Activated T-cell treated with anti-CD3 and anti-CD28 coated beads, Interleukin-2, amount 50 U/mL, for 1 hour (primary cell): ENCODE measurements at places on chromosomes 12 and 14.

DNA sequence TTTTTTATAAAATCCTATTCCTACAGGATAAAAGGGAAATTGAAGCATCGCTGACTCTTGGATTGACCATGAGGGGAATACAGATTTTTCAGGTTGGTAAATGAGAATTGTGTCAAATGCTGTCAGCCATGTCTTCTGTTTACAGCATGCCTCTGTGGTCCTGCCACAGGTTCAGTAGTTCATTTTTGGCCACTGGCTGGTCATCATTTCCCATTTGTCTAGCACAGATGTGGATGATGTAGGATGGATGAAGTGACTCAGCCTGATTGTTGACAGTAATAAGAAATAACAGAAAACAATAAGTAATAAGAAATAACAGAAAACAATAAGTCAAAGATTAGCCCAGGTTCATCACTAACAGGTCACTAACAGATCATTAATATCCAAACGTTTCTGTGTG is 59.8 kb downstream of the FRMD6 start:
- DNase-seq, result no peak

GRCh38 chr12:72330301-72330700 is 58.1 kb downstream of the TRHDE start:
- no peak for DNase-seq

DNA sequence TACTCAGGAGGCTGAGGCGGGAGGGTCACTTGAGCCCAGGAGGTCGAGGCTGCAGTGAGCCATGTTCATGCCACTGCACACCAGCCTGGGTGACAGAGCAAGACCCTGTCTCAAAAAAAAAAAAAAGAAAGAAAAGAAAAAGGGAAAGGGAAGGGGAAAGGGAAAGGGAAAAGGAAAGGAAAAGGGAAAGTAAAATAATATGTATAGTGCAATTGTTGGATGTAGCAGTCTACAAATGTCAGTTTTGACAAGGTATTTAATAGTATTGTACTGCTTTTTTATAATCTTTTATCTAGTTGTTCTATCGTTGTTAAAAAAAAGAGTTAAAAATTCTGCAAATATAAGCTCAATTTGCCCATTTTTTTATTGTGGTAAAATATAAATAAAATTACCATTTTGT is 67.3 kb downstream of the SLC2A13 start:
- no peak for DNase-seq

GRCh38 chr14:58055497-58056010 is 96.5 kb downstream of the ARMH4 start:
- DNase-seq, result no peak

- DNase-seq, result no peak
These were observed 200.8 kb upstream of the KRR1 start for GRCh38 chr12:75712223-75712622.

- DNase-seq, result no peak
These were observed 23.2 kb upstream of the SDR39U1 start for GRCh38 chr14:24465805-24466204.

- DNase-seq, result no peak
These were observed 9.6 kb upstream of the ANO2 start for GRCh38 chr12:5954661-5955060.

DNA sequence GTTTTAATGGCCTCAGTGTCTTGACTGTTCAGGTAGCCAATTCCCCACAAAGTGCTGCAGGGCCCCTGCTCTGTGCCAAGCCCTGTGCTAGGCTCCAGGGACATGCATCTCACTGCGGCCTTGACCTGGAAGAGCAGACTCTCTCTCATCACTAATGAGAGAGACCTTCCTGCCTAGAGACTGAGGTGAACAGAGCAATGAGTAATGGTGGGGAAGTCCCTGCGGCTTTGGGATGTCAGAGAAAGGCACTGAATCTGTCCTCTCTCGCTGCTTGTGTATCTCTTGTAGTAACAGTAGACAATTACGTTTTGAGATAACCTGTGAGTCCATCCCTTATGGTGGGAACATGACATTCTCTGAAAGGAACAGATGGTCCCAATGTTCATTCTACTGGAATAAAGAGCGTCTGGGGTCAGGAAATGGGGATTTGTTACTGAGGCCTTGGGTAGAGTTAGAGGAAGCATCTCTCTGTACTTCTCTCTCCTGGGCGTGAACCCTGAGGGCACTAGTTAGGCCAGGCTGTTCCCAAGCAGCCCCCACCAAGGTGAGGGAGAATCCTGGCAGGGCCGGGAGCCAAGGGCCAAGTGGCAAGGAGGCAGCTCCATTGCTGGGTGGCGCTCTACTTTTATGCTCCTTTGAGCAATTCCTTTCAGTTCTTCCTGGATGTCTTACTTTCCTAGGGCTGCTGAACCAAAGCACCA is 13.5 kb downstream of the NFATC4 start:
- DNase-seq, result no peak

GRCh38 chr12:70838127-70838526 is 82.4 kb downstream of the PTPRR start:
- DNase-seq, result no peak

GRCh38 chr12:21815306-21816062 is 41.0 kb upstream of the KCNJ8 start:
- DNase-seq, result no peak

DNA sequence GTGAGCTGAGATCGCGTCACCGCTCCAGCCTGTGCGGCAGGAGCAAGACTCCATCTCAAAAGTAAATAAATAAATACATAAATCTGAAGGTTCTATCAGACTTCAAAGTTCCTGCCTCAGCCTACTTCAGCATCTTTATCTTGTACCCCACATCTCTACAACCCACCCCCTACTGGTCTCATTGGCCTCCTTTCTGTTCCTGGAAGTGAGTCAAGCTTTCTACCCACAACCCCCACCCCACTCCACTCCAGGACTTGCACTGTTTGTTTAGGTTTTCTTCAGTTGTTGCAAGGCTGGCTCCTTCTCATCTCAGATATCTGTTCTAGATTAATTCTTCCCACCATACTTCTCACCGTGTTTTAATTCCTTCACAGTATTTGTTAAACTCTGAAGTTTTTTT is 714 bp upstream of the PSMC6 start:
- no peak for DNase-seq

- DNase-seq, result no peak
These were observed 98.9 kb downstream of the DENND5B start for GRCh38 chr12:31491841-31492598.

DNA sequence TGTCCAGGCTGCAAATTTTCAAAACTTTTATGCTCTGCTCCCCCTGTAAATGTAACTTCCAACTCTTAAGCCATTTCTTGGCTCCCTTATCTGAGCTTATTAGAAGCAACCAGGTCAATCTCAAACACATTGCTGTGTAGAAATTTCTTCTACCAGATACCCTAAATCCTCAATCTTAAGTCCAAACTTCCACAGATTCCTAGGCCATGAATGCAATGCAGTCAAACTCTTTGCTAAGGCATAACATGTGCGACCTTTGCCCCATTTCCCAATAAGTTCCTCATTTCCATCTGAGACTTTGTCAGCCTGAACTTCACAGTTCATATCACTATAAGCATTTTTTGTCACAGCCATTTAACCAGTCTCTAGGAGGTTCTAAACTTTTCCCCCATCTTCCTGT is 64.5 kb downstream of the TMTC3 start:
- DNase-seq, result no peak

DNA sequence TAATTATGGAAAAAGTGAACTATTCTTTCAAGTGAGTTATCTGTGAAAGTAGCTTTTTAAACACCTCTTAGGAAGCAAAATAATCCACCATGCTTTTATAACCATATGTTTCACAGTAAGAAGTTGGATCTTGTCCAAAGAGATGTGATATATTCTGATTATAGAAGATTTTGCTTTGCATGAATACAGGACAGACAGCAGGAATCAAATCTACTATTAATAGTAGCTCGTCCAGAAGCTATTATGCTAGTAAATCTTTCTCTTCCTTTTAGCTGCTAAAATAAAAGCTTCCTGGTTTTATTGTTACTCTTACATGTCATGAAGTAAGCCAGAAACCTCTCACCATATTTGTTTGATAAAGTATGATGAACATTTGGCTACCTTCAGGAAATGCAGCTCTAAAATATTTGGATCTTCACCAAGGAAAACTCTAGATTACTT is 257.0 kb downstream of the IPO8 start:
- no peak for DNase-seq

- DNase-seq, result no peak
These were observed 226.2 kb downstream of the TRHDE start for GRCh38 chr12:72498354-72498753.

DNA sequence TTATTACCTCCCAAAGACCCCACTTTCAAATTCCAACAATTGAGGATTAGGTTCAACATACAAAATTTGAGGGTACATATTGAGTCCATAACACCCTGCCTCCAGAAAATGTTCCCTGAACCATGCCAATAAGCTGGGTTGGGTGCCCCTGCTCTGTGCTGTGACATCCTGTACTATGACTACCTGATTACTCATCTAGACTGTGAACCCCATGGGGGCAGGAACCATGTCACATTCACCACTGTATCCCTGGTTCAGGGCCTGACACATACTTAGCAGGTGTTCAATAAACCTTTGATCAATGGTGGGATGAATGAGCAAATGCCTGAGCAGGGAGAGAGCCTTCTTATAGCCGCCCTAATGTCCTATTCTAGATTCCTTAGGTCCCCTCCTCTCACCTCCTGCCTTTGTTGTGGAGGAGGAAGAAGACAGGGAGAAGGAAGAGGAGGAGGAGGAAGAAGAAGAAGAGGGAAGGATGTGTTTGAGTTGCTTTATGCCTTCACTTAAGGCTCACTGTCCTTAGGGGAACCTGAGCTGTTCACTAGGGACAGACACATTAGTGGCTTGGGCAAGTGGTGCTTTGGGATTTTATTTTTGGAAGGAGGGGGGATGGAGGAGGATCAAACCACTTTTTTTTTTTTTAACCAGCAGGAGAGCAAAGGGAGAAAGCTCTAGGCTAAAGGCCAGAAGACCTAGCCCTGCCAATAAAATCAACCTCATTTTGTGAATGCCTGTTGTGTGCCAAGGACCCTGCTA is 21.3 kb downstream of the GPR68 start:
- no peak for DNase-seq

DNA sequence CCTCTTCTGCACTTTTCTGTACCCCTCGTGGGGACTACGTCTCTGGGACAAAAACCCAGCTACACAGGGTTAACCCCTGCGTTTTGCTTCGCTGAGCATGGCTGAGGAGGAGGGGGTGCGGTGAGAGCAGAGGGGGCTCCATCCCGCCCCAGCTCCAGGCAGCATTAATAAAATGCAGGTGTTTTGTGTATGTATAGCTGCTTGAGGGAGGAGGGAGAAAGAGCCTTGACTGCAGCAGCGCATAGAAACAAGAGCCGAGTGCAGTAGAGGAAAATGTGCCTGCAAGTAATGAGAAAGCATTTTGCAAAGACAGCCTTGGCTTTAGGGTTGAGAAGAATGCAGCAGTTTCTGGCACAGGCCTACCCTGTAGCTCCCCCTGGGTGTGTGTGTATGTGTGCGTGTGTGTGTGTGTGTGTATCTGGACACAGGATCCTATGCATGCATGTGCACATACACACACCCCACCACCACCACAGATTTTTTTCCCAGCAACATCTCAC is 103.9 kb downstream of the ZFP36L1 start:
- no peak for DNase-seq

GRCh38 chr14:102917056-102917385 is 5.4 kb upstream of the AMN start:
- no peak for DNase-seq

DNA sequence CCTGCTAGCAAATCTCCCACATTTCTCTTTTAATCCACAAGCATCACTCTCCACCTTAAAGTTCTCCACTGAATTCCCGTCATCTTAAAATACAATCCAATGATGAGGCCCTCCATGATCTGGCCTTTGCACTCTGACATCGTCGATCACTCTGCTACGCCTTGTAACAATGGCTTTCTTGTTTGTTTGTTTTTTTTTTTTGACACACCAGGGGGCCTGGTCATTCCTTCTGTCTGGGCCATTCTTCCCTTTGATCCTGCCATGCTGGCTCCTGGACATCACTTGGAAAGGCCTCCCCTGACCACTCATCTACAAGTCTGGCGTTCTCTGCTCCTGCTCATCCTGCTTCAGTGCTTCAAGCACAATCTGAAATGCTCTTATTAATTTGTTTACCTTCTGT is 233.5 kb downstream of the PPM1H start:
- DNase-seq, result no peak

GRCh38 chr14:63752449-63753169 is 24.7 kb upstream of the SGPP1 start:
- no peak for DNase-seq

DNA sequence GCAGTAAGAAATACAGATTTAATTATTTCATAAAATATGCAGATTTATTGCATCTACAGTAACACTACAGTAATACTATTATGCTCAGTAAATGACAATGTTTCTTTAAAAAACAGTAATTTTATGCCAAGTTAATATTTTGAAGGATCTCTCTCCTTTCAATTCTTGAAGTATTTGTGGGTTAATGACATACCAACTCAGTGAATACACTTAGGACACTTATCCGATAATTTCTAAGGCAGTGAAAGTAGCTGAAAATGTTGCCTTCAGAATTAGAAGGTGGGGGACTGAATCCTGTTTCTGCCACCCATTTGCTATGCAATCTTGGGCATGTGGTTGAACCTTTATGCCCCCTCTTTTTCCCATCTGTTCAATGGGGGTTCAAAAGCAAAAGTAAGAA is 24.8 kb upstream of the IFNG-AS1 start:
- DNase-seq, result no peak

GRCh38 chr12:12561371-12562015 is 1.2 kb downstream of the DUSP16 start:
- peak; percentile 74 for DNase-seq

- no peak for DNase-seq
These were observed 29.4 kb upstream of the OXA1L start for GRCh38 chr14:22737052-22737451.

- no peak for DNase-seq
These were observed 48.9 kb upstream of the DLK1 start for GRCh38 chr14:100677554-100678468.

- DNase-seq, result no peak
These were observed 25.6 kb downstream of the MGAT4C start for GRCh38 chr12:86230516-86231146.
